Stimulated activated CD8-positive, alpha-beta memory T cell treated with anti-CD3 and anti-CD28 coated beads, Interleukin-15, amount 100 ng/mL, for 48 hours (primary cell): ENCODE measurements at places on chromosomes 3 and 15.

DNA sequence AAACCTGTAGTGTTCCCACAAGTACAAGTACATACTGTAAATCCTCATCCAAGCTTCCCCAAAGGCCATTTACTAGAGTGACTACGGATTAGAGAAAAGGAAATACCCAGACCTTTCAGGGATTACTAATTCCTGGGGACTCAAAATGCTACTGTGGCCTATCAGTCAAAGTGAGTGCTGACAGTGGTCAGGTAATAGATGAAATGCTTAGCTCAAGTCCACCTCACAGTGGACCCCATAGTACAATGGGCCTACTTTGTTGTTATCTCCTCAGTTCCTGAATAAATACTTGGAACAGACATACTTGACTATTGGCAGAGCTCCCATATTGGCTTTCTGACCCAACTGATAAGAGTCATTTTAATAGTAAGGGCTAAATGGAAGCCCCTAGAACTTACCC, 61.6 kb downstream of the MAP4 start:
- no peak for DNase-seq

GRCh38 chr15:80823995-80824394, 44.8 kb downstream of the CEMIP start:
- DNase-seq = no peak

DNA sequence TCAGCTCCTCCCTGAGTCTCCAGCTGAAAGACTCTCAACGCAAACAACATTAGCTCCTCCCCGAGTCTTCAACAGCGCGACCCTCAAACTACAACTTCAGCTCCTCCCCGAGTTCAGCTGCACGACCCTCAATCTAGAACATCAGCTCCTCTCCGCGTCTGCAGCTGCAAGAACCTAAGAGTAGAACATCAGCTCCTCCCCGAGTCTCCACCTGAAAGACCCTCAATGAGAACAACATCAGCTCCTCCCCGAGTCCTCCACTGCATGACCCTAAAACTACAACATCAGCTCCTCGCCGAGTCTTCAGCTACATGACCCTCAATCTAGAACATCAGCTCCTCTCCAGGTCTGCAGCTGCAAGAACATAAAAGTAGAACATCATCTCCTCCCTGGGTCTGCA, 78.3 kb downstream of the TFRC start:
- no peak for DNase-seq

DNA sequence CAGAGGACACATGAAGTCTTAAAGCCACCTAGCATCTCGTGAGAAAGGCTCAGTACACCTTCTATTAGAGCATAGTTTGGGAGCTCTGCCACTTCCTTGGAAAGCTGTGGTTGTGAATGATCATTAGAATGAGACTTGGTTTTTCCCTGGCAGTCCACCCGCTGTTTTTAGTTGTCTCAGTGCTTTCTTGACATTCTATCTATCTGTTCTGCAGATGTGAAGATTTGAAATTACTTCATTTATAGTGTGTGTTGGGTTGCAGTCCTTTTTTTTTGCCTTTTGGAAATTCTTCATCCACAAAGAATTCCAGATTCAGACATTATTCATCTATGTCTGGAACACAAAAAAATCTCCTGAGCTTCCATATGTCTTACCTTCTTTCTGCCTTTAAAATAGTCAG, 23.7 kb downstream of the PPP2R3A start:
- no peak for DNase-seq

DNA sequence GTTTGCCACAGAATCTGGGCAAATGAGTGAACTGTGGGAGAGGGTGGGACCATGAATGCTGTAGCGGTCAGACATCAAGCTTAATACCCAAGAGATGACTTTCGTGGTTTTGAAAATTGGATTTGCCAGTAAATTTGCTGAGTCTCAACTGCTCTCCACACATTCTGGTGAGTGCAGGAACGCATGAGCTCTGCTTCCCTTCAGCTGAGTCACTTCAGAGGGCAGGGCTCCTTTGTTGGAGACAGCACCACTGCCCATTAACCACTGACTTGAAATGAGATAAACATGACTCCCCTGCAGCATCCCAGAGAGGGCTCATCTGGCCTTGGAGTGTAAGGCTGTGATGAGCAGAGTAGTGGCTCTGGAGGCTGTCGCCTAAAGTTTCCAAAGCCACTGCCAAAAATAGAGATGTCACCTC, 22.6 kb downstream of the RARRES1 start:
- no peak for DNase-seq

GRCh38 chr15:70726753-70727152, 36.6 kb downstream of the UACA start:
- DNase-seq = no peak

DNA sequence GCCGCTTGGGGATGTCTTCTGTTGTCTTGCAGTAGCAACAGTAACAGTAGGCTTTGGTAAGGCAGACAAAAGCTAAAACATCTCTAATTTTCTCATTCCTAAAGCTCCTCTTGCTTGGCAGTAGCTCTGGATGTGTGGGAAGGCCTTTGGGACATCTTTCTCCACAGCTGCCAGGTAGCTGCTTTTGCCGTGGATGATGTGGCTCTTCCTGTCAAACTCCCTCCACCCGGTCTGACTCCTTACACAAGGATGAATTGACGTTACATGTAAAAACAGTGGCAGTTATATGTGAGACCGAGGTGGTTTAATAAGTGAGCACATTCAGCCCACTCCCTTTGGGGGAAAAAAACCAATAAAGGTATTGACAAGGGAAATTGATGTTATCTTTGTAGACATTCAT, 309.1 kb downstream of the TUSC7 start:
- no peak for DNase-seq

DNA sequence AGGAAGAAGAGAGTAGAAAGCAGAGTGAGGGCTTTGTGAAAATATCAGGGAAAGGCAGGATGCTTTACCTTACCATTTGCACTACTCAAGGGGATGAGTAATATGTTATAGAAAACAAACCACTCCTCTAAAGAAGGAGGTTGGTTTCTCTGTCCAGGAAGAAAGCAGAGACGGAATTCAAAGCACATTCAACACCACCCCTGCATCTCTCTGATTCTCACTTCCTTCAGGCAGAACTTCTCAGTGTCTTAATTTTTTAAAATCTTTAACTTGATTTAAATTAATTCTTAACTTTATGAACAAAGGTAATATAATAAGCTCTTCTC, 82.4 kb downstream of the NR2F2 start:
- DNase-seq = no peak

DNA sequence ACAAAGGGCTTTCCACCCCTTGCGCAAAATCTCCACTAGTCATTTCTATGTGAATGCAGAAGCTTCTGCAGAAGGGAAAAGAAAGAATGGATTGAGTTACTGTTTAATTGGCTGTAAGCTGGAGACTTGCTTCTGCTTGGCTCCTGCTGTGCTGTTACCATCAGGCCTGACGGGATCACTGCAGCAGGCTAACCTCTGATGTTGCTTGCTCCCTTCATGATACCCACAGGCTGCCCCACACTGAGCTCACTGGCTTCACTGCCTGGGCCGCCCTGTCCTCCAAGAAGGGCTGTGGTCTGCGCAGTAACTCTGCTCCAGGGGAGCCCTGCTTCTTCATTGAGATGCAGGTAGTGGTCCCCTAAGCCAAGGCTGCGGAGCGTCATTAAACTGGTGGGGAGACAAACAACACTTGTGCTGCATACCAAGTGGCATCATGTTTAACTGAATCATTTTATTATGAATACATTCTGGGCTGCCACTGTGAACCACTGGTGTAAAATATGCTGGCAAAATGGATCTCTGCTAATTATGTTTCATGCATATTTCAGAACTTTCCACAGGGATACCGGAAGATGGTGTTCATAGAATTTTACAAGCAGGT, 78.6 kb downstream of the WDR49 start:
- DNase-seq = no peak

DNA sequence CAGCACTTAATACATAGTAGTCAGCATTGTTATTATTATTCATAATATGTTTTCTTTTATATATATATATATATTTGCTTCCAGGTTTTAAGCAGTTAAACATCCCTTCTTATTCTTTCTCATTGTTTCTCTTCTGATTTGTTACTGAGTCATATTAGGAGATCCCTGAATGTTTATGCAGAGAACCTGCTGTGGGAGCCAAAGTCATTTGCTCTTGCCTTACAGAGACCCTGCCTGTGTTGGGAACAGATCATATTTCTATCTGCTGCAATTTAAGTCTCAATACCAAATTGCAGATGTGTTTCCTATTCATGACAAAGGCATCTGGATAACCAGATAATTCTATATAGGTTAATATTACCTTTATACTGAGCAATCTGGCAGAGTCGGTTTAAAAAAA, 323.0 kb upstream of the UMPS start:
- DNase-seq = no peak

DNA sequence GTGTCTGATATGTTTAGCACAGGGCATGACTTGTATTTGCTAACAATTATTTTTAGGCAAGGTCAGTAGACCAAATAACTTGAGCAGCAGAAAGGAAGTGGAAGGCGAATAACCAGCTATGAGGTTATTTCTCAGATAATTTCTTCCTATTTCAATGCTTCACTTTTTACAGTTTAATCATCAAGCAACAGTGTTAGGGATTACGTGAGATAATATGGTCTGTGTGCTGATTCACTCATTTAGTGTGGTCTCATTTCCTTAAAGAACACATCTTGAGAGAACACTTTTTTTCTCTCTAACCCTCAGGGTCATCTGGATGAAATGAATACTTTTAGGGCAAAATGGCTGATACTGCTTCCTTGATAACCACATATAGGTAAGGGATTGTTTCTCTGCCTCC, 126.0 kb upstream of the CCNL1 start:
- no peak for DNase-seq

DNA sequence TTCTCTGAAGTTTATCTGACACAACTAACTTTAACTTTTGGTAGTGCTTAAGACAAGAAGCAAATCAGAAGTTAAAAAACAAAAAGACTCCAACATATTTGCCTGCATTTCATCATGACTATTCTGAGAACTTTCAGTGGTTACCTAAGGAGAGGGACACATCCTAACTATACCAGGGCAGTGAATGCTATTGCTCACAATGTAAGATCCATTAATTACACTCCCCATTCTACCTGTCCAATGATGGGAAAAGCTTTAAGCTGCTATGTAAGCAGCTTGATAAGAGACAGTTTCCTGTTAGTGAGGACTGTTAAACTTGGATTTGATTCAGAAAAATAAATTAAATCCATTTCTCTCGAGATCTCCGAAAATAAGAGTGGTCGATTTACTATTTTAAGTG, 37.5 kb downstream of the SERPINI1 start:
- DNase-seq = no peak

DNA sequence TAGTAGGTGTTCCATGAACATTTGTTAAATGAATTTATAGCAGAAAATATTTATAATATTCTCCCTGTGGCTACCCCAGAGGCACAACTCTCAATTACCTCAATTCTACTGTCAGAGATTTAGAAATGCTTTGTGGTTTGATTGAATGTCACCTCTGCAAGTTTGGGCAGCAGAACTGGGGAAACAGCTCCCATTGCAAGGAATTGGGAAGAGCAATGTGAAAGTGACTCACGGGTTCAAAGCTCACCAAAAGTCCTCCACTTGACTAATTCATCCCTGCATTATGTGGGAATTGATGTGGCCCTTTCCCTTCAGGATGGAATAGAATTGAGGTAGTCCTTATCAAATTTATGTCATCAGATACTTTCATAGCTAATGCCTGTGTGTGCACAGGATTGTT, 562.7 kb downstream of the MFSD1 start:
- DNase-seq = no peak
